ENCODE measurements at places on chromosomes 6 and 20.

- DNase-seq: no peak
Measured at GRCh38 chr6:30206152-30206551, 7.1 kb downstream of the TRIM26 start.

- peak; percentile 99 for DNase-seq
Measured at GRCh38 chr6:17865798-17866725, 121.4 kb downstream of the KIF13A start.

DNA sequence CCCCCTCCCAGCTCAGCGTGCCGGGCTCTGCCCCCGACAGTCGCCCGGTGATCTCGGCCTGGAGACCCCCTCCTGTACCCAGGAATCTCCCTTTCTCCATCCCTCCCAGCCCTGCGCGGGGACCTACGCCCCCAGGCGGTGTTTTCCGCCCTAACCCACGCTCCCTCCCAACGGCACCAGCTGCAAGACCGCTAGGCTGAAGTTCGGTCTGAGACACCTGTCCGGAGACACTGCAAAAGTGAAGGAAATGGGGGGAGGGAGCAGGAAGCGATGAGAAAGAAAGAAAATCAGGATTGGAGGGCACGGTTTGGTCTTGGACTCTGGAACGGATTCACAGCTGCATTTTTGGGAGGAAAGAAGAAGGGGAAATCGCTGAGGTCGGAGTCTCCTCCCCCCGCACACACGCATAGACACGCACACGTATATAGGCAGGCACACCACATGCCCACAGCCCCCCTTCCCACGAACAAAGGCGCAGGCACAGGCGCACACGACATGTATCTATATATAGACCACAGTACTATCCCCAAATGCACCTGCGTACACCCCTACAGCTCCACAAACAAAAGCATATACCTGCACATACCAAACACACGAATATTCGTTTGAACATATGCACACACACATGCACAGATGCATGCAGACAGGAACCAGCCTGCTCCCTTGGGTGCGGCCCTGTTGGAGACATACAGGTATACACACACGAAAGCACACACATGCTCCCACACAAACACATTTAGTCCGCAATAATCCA lies 1.0 kb downstream of the SLC32A1 start:
- DNase-seq: no peak

DNA sequence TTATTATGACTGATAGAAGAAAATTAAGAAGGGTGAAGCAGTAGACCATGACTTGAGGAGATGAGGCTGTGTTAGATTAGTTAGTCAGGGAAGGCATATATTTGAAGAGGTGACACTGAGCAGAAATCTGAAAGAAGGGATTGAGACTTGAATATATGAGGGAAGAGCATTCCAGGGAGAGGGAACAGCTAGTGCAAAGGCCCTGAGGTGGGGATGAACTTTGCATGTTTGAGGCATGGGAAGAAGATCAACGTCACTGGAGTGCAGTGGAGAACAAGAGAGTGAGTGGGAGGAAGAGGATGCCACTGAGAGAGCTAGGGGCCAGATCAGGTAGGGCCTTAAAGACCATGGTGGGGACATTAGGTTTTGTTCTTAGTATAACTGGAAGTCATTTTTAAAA lies 119.0 kb downstream of the ZDHHC14 start:
- DNase-seq: no peak

GRCh38 chr20:35854713-35855348 lies 83.0 kb downstream of the PHF20 start:
- no peak for DNase-seq

DNA sequence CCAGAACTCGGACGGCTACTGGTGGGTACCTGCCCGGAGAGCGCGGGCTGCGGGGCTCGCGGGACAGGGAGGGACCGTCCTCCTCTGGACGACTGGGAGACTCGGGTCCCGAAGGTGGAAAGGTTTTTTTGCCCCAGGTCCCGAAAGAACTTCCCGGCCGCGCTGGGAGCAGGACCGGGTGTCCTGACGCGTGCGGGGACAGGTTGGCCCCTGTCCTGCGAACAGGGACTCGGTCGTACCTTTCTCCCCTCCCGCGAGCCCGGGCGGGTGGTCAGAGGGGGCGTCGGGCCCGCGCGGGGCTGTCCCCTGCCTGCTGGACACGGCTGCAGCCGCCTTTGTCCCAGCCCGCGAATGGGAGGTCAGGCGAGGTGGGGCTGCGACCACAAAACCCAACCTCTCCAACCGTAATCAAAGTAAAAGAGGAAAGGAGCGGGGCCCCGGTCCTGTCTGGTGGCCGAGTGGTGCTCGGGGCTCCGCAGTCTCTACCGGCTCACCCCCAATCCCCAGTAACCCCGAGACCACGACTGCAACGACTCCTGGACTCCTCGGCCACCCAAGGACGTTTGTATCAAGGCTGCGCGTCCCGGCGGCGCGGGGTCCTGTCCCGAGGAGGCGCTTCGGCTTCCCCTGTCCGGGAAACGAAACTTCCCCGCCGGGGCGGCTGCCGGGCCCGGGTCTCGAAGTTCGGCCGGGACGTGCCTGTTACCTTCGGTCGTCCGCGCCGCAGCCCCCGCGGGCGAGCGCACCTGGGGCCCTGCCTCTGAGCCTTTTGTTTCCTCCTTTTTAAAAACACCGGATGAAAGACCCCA lies 798 bp downstream of the DSP start:
- no peak for DNase-seq

DNA sequence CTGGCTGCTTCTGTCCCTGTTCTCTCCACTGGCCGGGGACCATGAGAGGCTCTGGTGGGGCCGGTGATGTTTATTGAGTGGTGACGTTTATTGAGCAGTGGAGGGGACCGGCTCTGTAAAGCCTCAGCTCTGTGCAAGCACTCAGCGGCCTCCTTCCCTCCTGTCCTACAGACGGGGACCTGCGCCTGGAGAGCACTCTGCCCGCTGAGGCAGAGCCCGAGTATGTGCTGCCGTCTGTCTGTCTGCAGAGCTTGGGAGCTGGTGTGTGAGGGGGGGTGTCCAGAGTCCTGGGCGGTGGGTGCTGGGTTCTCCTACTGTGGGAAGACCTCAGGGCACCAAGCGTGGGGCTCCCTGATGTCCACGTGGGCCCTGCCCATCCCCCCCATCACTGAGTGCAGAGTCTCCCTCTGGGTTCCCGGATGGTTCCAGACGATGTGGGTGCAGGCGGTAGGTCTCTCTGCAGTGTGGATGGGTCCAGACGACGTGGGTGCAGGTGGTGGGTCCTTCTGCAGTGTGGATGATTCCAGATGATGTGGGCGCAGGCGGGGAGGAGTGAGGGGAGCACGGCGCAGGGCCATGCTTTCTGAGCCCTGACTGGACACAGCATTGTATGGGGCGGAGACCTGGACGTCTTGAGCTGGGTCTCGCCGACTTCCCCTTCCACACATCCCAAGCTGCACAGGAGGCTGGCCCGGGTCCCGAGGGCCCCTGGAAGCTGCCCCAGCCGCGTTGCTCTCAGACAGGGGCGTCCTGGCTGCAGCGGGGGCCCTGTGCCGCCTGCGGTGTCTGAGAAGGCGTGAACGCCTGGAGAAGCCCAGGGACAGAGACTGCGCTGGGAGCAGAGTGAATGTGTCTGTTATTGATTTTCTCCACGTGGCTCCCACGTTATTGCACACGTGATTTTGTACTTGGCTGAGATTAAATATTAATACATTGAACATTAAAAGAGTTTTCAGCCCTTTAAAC lies 14.9 kb upstream of the BHLHE23 start:
- DNase-seq: no peak

DNA sequence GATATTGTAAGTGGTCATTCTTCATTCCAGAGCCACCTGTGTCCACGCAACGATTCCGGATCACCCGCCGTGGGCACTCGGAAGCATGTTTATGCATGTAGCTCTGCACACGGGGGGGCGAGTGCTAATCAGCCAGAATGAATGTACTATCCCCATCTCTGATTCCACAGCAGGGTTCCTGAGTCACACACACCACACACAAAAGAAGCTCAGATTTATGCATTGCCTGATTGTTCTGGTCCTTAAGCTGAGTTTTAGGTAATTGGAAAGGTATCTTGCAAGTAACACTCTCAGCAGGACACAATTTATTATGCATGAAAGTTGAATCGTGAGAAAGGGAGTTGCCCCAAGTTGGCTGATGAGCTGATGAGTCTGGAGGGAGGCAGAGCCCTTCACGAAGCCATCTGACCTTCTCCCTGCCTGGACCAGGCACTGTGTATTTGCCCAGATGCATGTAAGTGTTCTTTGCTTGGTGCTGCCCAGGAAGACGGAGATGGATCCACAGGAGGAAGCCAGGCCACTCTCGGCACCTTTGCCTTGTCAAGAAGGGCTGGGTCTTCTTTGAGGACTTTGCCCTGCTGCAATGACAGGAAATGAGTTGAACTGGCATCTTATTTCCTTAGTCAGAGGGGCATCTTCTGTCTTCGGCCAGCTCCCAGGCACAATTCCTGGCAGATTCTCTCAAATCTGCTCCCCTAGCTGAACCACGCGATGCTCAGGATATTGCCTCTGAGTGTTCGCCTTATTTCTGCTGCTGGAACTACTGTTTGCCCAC lies 141.1 kb downstream of the SYNDIG1 start:
- peak; percentile 87 for DNase-seq

DNA sequence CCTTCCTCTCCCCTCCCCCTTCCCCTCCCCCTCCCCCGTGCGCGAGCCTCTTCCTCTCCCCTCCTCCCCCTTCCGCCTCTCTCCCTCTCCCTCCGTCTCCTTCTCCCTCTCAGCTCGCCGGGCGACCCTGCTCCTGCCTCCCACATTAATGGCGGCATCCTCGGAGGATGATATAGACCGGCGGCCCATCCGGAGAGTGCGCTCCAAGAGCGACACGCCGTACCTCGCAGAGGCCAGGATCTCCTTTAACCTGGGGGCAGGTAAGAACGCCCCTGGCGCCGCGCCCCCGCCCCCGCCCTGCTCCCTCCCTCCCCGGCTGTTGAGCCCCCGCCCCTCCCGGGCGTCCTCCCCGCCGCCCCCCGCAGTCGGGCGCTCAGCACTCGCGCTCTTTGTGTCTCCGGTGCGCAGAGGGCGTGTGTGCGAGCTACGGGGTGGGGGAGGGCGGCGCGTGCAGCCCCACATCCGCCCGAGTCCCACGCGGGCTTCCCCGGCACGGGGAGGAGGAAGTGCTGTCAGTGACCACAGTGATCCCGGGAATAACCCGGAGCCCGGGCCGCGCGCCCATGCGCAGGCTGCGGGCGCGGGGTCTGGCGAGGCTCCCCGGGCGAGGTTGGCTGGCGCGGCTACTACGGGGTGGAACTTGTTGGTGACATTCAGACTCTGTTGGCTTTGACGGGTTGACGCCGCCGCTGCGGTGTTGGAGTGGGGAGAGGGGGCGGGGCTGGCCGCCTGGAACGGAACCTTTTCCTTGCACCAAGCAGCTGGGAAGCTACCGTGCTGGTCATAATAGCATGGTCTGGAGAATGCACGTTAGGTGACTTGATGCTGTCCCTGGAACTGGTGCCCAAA lies 33.2 kb downstream of the PHACTR1 start:
- no peak for DNase-seq

DNA sequence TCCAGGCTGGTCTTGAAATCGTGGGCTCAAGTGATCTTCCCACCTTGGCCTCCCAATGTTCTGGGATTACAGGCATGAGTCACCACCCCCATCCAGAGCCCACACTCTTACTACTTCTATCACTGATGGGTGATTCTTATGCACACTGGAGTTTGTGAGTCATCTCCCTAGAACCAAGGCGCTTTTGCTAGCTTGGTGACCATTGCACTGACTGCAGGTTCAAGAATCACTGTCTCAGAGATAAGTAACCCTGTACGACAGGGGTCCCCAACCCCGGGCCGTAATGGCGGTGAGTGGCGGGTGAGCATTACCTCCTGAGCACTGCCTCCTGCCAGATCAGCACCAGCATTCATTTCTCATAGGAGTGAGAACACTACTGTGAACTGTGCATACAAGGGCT lies 118.8 kb downstream of the MAP3K7 start:
- peak; percentile 78 for DNase-seq

DNA sequence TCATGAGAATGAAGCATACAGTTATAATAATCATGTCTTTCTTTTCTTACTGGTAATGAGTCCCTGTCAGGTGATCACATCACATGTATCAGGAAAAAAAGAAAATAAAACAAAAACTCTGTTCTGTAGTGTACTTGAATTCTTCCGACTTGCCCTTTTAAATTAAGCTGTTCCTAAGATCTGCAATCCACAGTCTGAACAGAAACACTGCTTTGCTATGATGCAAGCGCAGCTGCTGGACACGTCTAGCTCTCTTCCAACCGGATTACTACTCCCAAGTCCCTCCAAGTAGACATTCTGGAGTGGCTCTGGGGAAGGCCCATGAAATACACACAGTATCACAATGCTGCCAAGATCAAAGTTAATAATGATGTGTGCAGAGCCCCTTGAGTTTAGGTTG lies 83.7 kb downstream of the FYN start:
- no peak for DNase-seq

DNA sequence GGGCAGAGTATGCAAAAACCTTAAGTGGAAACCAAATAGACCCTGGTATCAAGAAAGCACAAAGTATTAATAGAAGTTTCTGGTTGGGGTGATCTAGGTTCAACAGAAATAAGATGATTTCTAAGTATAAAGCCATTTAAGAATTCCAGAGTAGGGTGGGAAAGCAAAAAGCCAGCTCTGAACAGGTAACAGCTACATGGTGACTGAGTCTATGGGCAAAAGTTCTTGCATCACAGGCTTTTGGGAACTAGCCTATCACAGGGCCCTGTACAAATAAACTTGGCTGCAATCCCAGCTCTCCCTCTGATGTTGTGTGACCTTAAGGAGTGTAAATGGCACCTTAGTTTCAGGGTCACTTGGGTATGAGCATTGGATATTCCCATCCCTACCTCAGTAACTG lies 5.5 kb downstream of the TCF19 start:
- DNase-seq: peak; percentile 25

- DNase-seq: no peak
Measured at GRCh38 chr6:29858006-29858405, 30.4 kb downstream of the HLA-G start.

GRCh38 chr6:16258709-16259075 lies 20.3 kb downstream of the GMPR start:
- DNase-seq: no peak

GRCh38 chr6:2531426-2532215 lies 219.1 kb downstream of the MYLK4 start:
- DNase-seq: peak; percentile 95

DNA sequence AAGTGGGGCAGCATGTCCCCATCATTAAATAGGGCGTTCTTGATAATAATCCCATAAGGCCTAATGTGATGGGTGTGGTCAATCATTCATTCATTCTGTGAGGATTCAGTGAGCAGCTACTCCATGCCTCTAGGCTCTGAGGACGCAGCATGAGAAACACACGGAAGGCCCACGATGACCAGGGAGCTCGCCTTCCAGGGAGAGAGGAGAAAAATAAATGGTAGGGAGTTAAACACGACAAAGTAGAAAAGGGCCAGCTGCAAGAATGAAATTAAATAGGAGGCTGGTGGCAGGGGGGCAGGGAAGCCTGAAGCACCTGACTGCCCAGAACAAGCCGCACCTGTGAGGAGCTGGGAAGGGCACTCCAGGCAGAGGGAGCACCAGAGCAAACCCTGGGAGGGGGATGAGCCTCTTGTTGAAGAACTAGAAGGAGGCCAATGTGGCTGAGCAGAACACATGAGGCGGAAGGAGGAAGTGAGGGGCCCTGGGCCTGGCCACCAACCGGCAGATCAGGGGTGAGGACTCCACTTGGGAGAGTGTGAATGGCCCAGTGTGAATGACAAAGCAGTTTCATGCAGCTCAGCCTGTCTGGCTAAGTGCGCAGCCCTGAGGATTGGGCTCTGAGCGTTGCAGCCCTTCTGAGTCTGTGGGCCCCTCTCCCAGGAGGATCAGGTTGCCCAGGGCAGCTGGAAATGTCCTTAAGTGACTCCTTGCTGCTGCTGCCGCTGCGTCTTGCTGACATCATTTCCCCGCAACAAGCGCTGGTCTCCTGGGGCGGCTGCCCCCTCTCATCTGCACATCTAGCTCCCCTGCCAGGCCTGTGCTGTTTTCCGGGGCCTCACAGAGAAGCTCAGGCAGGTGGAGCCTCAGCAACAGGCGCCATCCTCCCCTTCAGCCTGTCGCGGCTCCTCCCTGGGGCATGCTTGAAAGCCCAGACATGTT lies 99.9 kb downstream of the CDH26 start:
- no peak for DNase-seq

All from mammary epithelial cell (primary cell).